Lung microvascular endothelial cell (primary cell): ENCODE measurements at places on chromosomes 3 and 15. TPM values are rescaled to one million over a fixed set of nuclear protein-coding genes. Genes with fewer than 3 reads are reported as not detected.

The KNG1 gene
- total RNA-seq: not detected in 2 replicates

The MIX23 gene
- 22.2 and 25.6 TPM in 2 replicates for total RNA-seq

The CCDC33 gene
- not detected in 2 replicates for total RNA-seq

GRCh38 chr3:193530231-193531165 is 24.2 kb downstream of the ATP13A4 start:
- DNase-seq: no peak

DNA sequence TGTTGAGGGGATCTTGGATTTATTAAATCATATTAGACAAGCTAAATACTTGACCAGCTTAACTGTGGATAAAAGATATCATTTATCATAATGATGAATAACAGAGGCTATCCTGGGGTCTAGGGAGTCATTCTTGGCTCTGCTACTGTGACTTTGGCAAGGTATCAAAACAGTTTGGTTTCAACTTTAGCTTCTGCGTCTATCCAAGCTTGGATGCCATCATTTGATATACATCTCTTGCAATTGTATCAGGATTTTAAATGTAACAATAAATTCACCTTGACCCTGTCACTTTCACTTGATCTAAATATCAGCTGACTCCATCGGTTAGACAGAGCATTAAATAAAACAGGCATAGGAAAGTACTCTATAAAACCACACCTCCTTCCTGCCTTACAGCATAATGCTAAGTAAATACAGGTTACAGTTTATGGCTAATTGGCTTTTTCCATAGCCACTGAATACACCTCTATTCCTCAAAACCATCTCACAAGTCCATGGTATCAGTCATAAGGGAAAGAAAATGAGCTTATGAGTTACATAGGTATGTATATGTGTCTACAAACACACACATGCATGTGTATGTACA is 262.9 kb downstream of the CTNNB1 start:
- no peak for DNase-seq

DNA sequence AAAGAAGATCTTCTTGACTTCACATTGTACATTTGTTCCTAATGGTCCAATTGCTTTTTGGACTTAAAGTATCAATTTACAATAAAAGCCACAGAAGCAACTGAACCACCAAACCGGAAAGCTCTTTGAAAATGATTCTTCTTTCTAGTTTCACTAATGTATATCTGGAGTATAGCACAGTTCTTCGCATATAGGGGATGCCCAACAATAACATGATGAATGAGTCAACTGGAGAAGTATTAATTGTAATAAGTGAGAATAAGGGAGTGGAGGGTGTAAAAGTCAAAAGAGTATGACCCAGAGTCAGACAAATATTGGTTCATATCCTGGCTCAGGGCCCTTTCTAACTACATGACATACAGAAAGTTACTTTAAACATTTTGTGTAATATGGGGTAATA is 425.2 kb downstream of the ZBTB20 start:
- DNase-seq: no peak

DNA sequence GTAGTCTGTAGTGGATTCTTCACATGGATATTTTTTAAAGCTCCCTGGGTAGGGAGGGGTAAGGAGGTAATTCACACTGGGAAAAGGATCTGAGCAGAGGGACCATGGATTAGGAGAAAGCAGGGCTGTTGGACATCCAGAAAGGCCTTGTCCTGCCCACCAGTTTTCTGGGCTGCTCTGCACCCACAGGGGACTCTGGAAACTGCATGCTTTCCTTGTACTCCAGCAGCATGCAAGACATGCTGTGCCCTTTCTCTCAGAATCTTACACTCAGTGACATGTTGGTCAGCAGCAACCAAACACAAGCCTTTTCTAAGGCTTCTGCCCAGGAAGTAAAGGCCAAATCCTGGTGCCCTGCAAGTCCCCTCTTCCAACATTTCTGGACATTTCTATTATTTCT is 2.5 kb upstream of the FBN1 start:
- DNase-seq: no peak

- DNase-seq: no peak
Observed at GRCh38 chr15:98296653-98297052, 336.1 kb downstream of the ARRDC4 start.

DNA sequence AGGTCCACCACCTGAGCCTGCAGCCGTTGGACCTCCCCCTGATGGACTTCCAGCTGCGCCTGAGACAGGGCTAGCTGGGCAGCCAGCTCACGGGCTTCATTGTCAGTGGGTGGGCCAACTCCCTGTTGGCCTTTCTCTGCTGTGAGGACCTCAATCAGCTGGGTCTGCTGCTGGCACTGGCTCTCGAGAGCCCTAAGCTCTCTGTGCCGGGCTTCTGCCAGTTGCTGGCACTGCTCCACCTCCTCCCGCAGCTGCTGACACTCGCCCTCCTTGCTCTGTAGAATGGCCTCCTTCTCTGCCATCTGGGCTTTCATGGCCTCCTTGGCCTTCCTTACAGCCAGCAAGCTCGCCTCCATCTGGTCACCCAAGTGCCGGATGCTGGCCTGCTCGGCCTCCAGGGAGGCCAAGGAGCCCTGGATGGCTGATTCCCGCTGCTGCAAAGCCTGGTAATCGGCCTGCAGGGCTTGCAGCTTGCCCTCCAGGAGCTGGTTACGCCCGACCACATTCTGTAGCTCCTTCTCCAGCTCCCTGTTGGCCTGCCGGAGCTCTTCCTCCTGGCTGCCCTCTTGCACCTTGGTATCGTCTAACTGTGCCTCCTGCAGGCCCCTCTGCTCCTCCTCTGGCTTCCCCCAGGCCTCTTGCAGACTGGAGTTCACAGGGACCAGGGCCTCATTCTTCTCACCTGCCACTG is 23.8 kb downstream of the CXCR6 start:
- DNase-seq: no peak
